ENCODE measurements at places on chromosomes 7 and 10.

DNA sequence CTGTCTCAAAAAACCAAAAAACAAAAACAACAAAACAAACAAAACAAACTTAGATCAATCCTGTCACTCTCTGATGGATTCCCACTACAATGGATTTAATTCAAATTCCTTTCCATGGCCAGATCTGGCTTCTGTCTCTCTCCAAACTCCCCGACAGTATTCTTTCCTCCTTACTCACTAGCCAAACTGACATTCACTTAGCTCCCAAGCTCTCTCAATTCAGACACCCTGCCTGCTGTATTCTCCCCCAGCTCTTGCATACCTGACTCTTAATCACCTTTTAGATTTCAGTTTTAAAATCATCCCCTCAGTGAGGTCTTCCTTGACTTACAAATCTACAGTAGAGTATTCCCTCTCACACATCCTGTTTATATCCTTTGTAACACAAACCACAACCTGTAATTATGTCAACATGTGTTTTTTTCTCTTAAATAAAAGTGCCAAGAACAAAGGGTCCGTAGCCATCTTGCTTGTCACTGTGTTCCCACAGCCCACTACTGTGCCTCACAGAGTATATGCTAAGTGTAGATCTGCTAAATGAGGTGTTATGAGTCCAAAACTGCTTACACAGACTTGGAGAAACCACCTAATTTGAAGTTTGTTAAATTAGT lies 14.4 kb downstream of the HERPUD2 start:
- DNase-seq = no peak

GRCh38 chr10:131832056-131832685 lies 68.6 kb upstream of the PPP2R2D start:
- DNase-seq = no peak

- DNase-seq = no peak
Measured at GRCh38 chr7:65463184-65463583, 89.5 kb downstream of the ZNF92 start.

- peak; percentile 10 for DNase-seq
Measured at GRCh38 chr10:61779950-61780659, 117.4 kb downstream of the CABCOCO1 start.

DNA sequence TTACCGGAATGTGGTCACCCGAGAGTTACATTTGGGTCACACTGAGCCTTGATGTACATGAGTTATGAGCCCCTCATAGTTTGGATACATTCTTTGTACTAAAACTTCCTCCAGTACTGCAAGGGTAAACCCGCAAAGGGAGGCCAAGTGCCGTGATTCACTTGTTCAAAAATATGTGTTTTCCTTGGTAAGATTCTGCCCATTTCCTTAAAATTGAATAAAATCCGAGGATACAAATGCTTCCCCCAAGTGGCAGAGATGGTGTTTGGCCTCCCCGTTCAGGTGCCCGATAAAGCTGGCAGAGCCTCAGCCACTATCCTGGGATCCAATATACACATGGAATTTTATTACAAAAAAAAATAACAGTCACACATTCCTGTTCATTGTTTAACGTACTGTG lies 268.3 kb downstream of the DIP2C start:
- DNase-seq = no peak

GRCh38 chr7:23964715-23965114 lies 254.7 kb downstream of the STK31 start:
- DNase-seq = no peak

DNA sequence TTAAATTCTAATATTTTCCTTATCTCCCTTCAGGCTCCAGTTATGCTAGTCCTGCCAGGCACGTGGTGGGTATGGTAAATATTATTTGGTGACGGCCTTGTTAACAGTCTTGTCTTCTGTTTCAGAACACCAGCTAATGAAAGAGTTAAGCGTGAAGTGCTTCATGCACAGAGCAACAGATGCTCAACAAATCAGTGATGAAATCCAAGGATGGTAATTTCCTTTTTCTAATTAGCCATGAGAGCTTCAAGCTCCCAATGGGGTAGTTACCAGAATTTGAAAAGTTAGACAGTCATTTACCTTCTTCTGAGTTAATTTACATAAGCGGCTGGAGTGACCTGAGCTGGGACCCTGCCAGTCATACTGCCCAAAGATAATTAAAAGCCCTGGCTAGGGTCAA lies 1.9 kb upstream of the OTUD1 start:
- DNase-seq = no peak

DNA sequence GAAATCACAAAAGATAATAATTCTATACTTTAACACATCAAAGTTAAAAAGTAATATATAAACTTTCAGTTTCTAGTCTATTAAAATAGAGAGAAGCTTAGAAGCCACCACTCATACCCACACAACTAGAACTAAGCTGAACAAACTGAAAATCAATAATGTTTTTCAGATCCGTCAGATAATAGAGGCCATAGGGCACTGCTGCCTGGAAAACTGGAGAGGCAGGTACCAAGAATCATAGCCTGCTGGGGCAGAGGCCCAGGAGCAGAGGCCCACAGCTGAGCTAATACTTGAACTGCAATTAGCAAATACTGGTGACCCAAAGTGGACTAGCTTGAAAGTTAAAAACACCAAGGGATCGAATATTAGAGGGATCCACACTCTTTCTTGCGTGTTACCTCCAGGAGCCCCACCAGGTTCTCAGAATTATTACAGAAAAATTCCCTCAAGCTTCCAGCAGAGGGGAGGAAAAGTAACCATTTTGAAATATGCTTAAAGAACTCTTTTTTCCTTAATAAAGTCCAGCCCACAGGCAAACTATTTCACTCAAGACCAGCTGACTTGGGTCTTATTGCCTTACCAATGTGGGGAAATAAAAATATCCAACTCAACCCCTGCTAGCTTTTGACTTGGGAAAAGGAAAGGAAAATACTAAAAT lies 774.1 kb upstream of the IGFBP3 start:
- DNase-seq = no peak

- DNase-seq = no peak
Measured at GRCh38 chr7:30413864-30414263, 64.7 kb downstream of the NOD1 start.

DNA sequence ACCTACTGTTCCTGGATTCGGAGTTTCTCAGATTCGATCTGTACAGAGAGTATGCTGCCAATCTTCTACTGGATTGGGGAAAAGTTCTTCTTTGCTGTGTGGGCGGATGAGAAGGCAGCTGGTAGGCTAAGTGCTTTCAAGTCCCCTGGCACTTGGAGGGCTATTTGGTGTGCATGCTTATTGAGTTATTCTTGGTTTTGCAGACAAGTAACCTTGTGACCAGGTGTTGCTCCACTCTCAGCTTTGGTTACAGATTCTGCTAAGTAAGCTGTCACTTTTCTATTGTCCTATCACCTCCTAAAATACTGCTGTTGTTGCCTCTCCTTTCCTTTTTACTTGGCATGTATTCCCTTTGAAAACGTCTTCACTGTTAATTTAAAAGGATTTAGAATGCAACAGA lies 1375.1 kb upstream of the LRRTM3 start:
- no peak for DNase-seq

DNA sequence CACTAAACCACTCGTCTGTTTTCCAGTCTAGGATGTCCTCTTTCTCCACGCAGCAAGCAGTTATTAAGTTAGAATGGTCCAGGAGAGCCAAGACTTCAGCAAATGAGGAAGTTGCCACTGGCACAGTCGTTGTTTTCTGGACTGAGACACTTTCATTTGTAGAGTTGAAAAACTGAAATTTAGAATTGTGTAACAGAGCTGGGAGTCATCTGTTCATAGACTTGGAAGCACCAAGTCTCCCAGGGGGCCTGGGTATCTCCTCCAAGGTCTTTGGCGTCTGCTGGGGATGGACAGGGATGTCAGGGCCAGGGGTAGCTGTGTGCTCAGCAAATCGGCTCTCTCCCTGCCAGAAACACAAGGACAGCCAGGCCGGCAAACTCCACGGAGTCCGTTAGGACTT lies 208.4 kb downstream of the FANK1 start:
- DNase-seq = no peak

DNA sequence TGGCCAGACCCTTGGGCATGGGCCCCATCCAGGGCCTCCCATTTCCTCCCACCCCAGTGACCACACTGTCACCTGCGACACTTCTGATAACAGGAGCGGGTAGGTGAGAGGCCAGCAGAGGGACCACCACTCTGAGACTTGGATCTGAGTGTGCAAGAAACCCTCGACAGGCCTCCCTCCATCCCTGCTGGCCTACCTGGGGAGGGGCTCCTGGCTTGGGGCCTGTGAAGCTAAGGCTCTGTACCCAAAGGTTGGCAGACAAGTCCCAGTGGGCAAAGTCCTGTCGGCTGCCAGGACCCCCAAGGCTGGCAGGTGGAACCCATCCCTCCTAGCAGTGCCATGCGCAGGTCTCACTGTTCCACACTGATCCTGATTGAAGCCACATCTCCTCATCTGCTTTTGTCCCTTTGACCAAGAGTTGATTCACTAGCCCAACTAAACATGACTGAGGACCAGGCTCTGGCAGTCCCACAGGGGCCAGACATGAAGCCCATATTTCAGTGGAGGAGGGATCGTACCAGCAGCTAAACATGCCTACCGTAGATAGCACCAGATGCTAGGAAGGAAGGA lies 1.2 kb upstream of the PGAM2 start:
- DNase-seq = no peak
